ENCODE measurements at places on chromosomes 16 and 17. TPM values are rescaled to one million over a fixed set of nuclear protein-coding genes. Genes with fewer than 3 reads are reported as not detected.

Gene FOXL1
- total RNA-seq, result 25.2 TPM

- peak overlapping the region; percentile 61 for H3K27ac ChIP-seq
- H3K4me1 ChIP-seq, result peaks cover 92% of the 10 kb centered on the region
- no peaks in the 10 kb centered on the region for H3K27me3 ChIP-seq
These were observed 27.1 kb downstream of the USP10 start for GRCh38 chr16:84726669-84727467.

- no peaks in the 10 kb centered on the region for H3K36me3 ChIP-seq
- H3K27ac ChIP-seq, result no peak overlapping the region
- peaks cover 21% of the 10 kb centered on the region for H3K4me1 ChIP-seq
- H3K4me3 ChIP-seq, result no peak overlapping the region
- DNase-seq, result peak; percentile 51
- peaks cover 3% of the 10 kb centered on the region for H3K27me3 ChIP-seq
These were observed 10.1 kb upstream of the STAC2 start for GRCh38 chr17:39235555-39236449.

GRCh38 chr16:1979271-1980029 is 1.8 kb downstream of the NOXO1 start:
- no peak overlapping the region for H3K4me3 ChIP-seq
- DNase-seq, result no peak
- no peak overlapping the region for H3K27ac ChIP-seq
- peaks cover 9% of the 10 kb centered on the region for H3K27me3 ChIP-seq
- no peaks in the 10 kb centered on the region for H3K36me3 ChIP-seq
- H3K4me1 ChIP-seq, result peaks cover 6% of the 10 kb centered on the region

DNA sequence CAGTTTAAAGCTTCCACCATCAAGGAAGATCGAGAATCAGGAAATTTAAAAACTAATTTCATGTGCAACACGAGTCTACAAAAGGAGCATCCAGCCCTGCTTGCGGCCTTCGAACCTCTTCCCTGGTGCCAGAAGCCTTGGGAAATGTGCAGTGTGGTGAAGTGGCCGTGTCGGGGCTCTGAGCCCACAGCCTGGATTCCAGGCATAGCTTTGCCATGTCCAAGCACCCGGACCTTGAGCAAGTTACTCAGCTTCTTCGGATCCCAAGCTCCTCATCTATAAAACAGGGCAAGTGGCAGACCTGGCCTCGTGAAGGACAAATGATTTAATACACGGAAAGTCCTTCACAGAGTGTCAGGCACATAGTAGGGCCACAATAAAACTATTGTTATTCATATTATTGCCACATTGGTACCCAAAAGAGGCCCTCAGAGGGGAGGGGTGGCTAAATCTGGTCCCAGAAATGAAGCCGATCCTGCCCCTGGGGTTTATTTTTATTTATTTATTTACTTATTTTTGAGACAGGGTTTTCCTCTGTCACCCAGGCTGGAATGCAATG is 34.8 kb downstream of the COTL1 start:
- H3K36me3 ChIP-seq, result peaks cover 20% of the 10 kb centered on the region
- peak; percentile 52 for DNase-seq
- peak overlapping the region; percentile 86 for H3K27ac ChIP-seq

GRCh38 chr16:30663820-30664219 is 5.6 kb downstream of the FBRS start:
- DNase-seq, result no peak
- H3K27me3 ChIP-seq, result no peaks in the 10 kb centered on the region
- peaks cover 41% of the 10 kb centered on the region for H3K36me3 ChIP-seq
- peaks cover 39% of the 10 kb centered on the region for H3K4me1 ChIP-seq
- H3K4me3 ChIP-seq, result no peak overlapping the region

DNA sequence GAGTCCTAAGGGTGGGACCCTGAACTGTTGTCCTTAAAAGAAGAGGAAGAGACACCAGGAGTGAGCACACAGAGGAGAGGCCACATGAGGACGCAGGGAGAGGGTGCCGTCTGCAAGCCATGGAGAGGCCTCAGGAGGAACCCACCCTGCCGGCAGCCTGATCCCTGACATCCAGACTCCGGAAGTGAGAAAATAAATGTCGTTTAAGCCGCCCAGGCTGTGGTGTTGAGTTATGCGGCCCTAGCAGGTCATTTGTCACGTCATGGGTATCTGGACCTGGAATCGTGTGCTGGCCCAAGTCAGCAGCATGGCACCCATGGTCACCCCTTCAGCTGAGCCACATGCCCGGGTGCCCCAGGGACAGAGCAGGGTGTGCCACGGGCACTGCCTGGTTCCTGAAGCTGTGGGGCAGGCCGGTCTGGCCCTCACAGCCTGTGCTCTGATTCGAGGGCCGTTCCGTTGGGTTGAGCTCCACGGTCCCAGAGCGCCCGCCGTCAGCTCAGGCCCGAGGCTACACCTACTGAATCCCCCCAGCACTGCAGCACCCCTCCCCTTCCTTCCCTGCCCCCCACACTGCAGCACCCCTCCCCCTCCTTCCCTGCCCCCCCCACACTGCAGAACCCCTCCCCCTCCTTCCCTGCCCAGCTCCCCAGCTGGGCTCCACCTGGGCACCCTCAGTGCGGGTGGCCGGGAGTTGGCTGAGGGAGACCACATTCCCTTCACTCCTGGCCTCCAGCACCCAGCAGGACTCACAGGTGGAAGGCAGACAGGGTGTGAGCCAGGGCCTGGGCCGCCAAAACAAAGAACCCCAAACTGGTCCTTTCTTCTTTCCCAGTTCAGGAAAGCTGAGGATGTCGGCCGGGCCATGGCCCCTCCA is 2.7 kb upstream of the CCDC57 start:
- no peaks in the 10 kb centered on the region for H3K36me3 ChIP-seq
- H3K27ac ChIP-seq, result peak overlapping the region; percentile 98
- peaks cover 58% of the 10 kb centered on the region for H3K4me1 ChIP-seq
- DNase-seq, result no peak

- peak; percentile 25 for DNase-seq
- no peak overlapping the region for H3K4me3 ChIP-seq
- no peak overlapping the region for H3K27ac ChIP-seq
- H3K27me3 ChIP-seq, result peaks cover 4% of the 10 kb centered on the region
- peaks cover 22% of the 10 kb centered on the region for H3K4me1 ChIP-seq
These were observed 20.9 kb downstream of the HLF start for GRCh38 chr17:55285340-55286301.

Gene TP53TG3C
- total RNA-seq, result not detected

Gene CTRB2
- total RNA-seq, result not detected

GRCh38 chr17:81891303-81891552 is 158 bp downstream of the ALYREF start:
- H3K27me3 ChIP-seq, result no peaks in the 10 kb centered on the region
- DNase-seq, result no peak
- H3K4me1 ChIP-seq, result peaks cover 26% of the 10 kb centered on the region
- peak overlapping the region; percentile 90 for H3K4me3 ChIP-seq
- H3K27ac ChIP-seq, result peak overlapping the region; percentile 95
- H3K36me3 ChIP-seq, result peaks cover 29% of the 10 kb centered on the region

Measured in HFFc6 (cell line).